Naive B cell (primary cell): ENCODE measurements at places on chromosomes 11 and 22.

DNA sequence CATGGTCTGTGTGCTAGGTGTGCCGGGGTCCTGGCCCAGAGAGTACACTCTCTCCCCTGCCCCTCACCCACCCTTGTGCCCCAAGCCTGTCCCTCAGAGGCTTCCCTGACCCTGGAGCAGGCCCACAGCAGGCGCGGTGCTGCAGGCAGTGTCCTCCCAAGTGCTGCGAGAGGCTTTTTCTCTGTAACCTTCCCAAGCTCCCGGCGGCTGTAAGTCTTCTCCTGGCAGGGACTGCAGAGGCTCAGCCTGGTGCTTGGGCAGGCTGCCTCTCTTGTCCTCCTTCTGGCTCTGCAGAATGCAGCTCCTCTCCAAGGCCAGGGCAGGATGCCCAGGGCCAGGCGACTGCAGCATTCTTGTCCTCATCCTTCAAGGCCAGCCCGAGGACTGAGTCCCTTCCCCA is 15.9 kb downstream of the RFPL1 start:
- peaks cover 5% of the 10 kb centered on the region for H3K4me1 ChIP-seq
- no peaks in the 10 kb centered on the region for H3K27me3 ChIP-seq
- H3K27ac ChIP-seq = no peak overlapping the region
- H3K36me3 ChIP-seq = no peaks in the 10 kb centered on the region

- H3K4me1 ChIP-seq = peaks cover 5% of the 10 kb centered on the region
- no peak overlapping the region for H3K4me3 ChIP-seq
- H3K27me3 ChIP-seq = peaks cover 6% of the 10 kb centered on the region
- DNase-seq = no peak
These were observed 14.9 kb upstream of the OMP start for GRCh38 chr11:77087723-77088225.

- H3K36me3 ChIP-seq = peaks cover 14% of the 10 kb centered on the region
- H3K27ac ChIP-seq = no peak overlapping the region
- DNase-seq = peak; percentile 57
- no peak overlapping the region for H3K4me3 ChIP-seq
- H3K4me1 ChIP-seq = no peaks in the 10 kb centered on the region
These were observed 7.9 kb downstream of the MRPL16 start for GRCh38 chr11:59802639-59803176.

DNA sequence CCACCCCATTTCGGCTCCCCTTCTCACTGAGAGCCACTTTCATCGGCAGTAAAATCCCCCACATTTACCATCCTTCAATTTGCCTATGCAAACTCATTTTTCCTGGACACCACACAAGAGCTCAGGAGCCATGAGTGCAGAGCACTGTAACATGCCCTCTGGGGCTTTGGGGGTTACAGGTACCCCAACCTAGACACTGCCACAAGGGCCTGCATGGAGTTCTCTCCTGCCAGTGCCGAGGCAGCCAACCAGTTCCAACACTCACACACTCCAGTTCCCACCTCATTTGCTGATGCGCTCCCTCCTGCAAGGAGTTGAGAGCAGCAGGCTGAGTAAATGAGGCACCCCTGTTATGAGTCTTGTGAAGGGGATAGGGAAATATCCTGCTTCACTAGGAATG is 76.1 kb downstream of the SMCO4 start:
- no peaks in the 10 kb centered on the region for H3K36me3 ChIP-seq
- H3K4me1 ChIP-seq = no peaks in the 10 kb centered on the region
- no peak for DNase-seq
- no peaks in the 10 kb centered on the region for H3K27me3 ChIP-seq
- H3K4me3 ChIP-seq = no peak overlapping the region
- H3K27ac ChIP-seq = no peak overlapping the region

GRCh38 chr22:33325232-33326004 is 267.2 kb upstream of the SYN3 start:
- peaks cover 8% of the 10 kb centered on the region for H3K36me3 ChIP-seq
- peak overlapping the region; percentile 60 for H3K4me3 ChIP-seq
- H3K27ac ChIP-seq = peak overlapping the region; percentile 94
- peaks cover 32% of the 10 kb centered on the region for H3K4me1 ChIP-seq
- DNase-seq = peak; percentile 60

DNA sequence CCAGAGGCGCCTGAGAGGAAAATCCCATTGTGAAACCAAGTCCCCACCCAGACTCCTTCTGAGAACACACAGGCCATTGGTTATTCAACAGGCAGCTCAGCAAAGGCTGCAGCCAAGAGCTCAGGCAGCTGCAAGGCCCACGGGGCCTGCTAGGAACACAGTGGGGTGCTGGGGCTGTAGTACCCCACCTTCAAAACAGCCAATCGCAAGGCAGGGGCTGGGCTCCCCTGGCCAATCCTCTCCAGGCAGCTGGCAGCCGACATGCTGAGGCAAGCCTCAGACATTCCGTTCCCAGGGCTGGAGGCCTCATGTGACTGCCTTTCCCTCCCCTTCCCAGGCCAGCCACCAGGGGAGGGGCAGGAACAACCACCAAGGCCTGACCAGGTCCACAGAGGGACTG is 6.6 kb downstream of the PRODH start:
- H3K4me1 ChIP-seq = no peaks in the 10 kb centered on the region
- no peaks in the 10 kb centered on the region for H3K27me3 ChIP-seq
- no peaks in the 10 kb centered on the region for H3K36me3 ChIP-seq

GRCh38 chr11:92211576-92212167 is 12.9 kb upstream of the FAT3 start:
- H3K27me3 ChIP-seq = no peaks in the 10 kb centered on the region
- H3K36me3 ChIP-seq = no peaks in the 10 kb centered on the region
- no peak for DNase-seq
- H3K27ac ChIP-seq = no peak overlapping the region

DNA sequence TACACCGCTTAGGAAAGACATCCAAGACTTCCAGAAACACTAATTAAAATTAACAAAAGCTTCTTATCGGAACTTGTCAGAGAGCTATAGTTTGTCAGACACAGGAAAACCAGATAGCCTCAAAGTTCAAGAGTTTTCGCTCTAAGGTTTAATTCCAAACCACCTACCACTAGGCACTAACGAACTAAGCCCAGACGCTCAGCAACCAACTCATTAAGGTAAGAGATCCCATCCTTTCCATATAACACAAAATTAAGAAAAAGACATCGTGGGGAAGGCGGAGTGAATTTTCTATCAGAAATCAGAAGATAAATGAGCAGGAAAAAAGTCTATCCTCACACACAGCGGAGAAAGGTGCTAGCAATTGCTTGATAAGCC is 382 bp downstream of the IMMP1L start:
- H3K36me3 ChIP-seq = no peaks in the 10 kb centered on the region
- DNase-seq = no peak
- peak overlapping the region; percentile 97 for H3K4me3 ChIP-seq
- peak overlapping the region; percentile 99 for H3K27ac ChIP-seq

DNA sequence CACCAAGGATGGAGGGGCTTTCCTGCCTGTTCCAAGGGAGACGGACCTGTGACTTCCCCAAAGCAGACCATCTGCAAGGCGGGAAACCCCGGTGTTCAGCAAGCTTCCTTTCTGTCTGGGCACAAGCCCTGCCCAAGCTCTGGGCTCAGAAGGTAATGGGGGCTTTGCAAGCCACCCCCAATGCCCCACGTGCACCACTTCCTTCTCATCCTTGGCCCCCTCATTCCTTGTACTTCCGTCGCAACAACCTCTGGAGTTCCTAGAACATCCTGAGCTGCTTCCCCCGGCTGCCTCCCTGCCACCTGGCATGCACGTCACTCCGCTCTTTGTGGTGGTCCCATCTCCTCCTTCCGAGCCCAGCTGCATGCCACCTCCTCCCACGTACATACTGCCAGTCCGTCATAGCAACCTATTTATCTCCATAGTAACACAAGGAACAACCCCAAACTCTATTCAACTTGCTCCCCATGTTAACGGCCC is 3.9 kb downstream of the MYEOV start:
- H3K27ac ChIP-seq = peak overlapping the region; percentile 99
- H3K4me3 ChIP-seq = peak overlapping the region; percentile 82
- no peaks in the 10 kb centered on the region for H3K27me3 ChIP-seq
- H3K4me1 ChIP-seq = peaks cover 52% of the 10 kb centered on the region
- no peak for DNase-seq

GRCh38 chr11:119315131-119316015 is 1.6 kb downstream of the MCAM start:
- no peaks in the 10 kb centered on the region for H3K36me3 ChIP-seq
- peak; percentile 48 for DNase-seq

GRCh38 chr22:42993651-42994275 is 21.2 kb downstream of the PACSIN2 start:
- no peaks in the 10 kb centered on the region for H3K36me3 ChIP-seq
- H3K4me1 ChIP-seq = peaks cover 39% of the 10 kb centered on the region
- H3K27me3 ChIP-seq = no peaks in the 10 kb centered on the region
- DNase-seq = no peak

GRCh38 chr11:12251666-12252560 is 125.5 kb upstream of the PARVA start:
- H3K4me1 ChIP-seq = no peaks in the 10 kb centered on the region
- peaks cover 8% of the 10 kb centered on the region for H3K27me3 ChIP-seq
- H3K27ac ChIP-seq = no peak overlapping the region

- peak overlapping the region; percentile 86 for H3K27ac ChIP-seq
- H3K4me1 ChIP-seq = peaks cover 78% of the 10 kb centered on the region
- H3K36me3 ChIP-seq = peaks cover 16% of the 10 kb centered on the region
- H3K4me3 ChIP-seq = peak overlapping the region; percentile 89
These were observed 2.0 kb downstream of the SLC15A3 start for GRCh38 chr11:60950024-60950423.

DNA sequence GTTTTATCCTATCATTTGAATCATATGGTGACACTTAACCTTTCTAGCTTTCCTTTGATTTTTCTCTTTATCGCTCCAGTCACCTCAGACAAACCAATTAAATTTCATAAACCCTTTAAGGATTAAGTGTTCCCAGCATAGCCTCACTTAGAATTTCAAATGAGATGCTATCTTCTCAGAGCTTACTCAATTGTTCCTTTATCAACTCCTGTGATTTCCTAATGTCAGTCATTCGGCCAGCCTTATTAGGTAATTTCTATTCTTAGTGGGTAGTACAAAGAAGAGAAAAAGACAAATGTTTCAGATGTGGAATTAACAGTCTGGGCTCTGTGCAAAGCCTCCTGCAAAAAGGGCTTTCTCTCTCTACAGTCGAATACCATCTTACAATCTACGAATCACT is 77.1 kb upstream of the CCDC90B start:
- H3K36me3 ChIP-seq = peaks cover 8% of the 10 kb centered on the region
- no peak overlapping the region for H3K4me3 ChIP-seq
- no peaks in the 10 kb centered on the region for H3K4me1 ChIP-seq
- no peak for DNase-seq

DNA sequence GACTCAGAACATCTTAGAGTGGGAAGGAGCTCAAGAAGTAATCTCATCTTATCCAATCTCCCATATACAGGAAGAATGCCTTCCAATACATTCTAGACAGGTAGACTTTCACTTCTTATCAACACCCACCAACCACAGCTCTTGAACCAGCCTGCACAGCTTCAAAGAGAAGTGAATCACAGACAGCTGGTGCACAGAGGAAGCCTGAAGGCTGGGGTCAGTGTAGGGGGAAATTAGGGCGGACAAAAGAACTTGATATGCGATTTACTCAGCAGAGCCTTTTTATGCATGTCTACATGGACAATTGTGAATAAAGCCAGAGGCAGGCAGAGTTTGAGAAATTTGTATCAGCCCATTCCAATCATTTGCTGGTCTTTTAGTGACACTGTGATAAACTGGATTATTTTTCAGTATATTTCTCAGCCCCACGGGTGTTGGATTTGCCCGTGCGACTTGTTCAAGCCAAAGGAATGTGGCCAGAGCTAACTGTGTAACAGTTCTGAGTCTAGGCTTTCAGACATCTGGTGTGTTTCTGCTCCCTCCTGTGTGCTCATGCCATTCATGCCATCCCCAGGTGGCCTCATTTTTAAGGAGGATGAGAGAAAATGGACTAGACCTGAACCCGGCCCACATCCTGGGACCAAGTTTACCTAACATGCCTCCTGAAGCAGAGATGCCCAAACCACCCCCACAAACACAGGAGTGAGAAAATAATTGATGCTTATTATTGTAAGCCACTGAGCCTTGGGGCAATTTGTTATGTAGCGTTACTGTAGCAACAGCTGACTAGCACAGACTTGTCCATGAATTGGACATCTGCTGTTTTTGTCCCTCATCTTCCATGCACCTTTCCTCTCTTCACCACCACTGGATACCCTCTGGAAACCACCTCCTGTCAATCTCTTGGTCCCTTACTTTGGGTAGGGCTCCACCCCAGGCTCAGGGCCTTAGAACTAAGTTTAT is 137.5 kb upstream of the HSD17B12 start:
- no peak overlapping the region for H3K27ac ChIP-seq
- H3K36me3 ChIP-seq = peaks cover 8% of the 10 kb centered on the region
- no peak overlapping the region for H3K4me3 ChIP-seq
- peaks cover 4% of the 10 kb centered on the region for H3K4me1 ChIP-seq
- no peak for DNase-seq

DNA sequence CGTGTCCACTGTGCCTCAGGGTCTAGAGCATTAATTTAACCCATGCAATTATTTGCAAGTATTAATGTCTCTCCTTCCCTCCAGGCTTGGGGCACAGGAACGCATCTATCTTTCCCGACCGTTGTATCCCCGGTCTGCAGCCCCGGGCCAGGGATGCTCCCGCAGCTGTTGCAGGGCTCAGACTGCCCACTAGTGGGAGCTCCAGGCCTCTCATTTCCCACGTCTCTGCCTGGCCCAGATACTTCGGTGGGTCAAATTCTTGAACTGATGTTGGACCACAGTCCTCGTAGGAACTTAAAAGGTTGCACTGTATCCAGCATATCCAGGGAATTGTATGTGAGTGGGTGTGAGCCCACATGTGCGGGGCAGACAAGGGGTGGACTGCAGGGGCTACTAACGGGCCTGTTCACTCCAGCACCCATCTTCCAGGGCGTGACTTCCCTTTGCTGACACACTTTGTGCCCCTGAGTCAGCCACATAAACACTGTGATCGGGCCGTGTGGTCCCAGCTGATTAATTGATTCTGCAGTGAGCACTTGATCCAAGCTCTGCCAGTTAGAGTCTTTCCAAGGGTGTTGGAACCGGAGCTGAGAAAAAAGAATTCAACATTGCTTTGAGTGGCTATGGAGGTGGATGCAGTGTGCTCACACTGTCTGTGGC is 451.3 kb downstream of the TBC1D22A start:
- peaks cover 4% of the 10 kb centered on the region for H3K4me1 ChIP-seq
- H3K27me3 ChIP-seq = no peaks in the 10 kb centered on the region
- no peaks in the 10 kb centered on the region for H3K36me3 ChIP-seq
- DNase-seq = peak; percentile 29
- no peak overlapping the region for H3K27ac ChIP-seq
- no peak overlapping the region for H3K4me3 ChIP-seq

DNA sequence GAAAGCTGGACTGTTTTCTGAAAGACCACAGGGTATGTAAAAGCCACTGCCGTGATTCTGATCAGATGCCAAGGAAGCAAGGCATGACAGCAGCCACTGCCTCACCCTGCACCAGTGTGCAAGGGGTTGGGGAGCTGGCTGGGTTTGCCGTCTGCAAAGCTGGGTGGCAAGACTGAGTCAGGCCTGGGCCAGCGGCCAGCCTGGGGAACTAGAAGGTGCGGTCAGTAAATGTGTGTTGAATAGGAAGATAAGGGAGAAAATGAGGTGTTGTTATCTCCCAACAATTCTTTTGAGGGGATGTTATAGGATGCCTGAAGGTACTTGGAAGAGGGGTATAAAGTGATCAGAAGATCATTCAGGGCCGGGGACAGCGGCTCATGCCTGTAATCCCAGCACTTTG is 8.0 kb downstream of the VSTM5 start:
- no peaks in the 10 kb centered on the region for H3K27me3 ChIP-seq
- H3K27ac ChIP-seq = no peak overlapping the region
- no peak overlapping the region for H3K4me3 ChIP-seq
- no peaks in the 10 kb centered on the region for H3K4me1 ChIP-seq
- DNase-seq = no peak
- H3K36me3 ChIP-seq = no peaks in the 10 kb centered on the region

- no peak overlapping the region for H3K27ac ChIP-seq
- H3K4me1 ChIP-seq = peaks cover 3% of the 10 kb centered on the region
- DNase-seq = no peak
- peaks cover 15% of the 10 kb centered on the region for H3K27me3 ChIP-seq
These were observed 33.4 kb upstream of the HORMAD2 start for GRCh38 chr22:30046716-30047363.
